CD4-positive, CD25-positive, alpha-beta regulatory T cell (primary cell): ENCODE measurements at places on chromosomes 11 and 22.

DNA sequence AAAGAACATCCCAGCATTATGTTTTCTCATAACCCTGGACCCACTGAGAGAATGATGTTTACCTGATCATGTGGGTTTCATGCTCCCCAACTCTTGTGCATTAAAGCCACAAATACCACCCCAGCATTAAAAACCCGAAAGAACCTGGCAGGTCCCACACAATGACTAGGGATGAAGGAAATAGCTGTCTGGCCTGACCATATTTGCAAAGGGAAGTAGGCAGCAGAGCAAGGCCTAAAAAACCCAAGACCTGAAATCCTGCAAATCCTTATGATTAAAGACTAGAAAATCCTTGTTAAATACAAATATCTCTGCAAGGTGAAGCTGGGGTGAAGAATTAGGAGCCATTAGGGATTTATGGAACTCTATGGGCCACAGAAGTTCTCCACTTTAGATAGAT, 23.7 kb downstream of the PAK1 start:
- no peak for DNase-seq

GRCh38 chr11:120326228-120326627, 1.1 kb downstream of the TLCD5 start:
- no peak for DNase-seq

- no peak for DNase-seq
These were observed 28.6 kb downstream of the MMP20 start for GRCh38 chr11:102596578-102596977.

- DNase-seq, result no peak
These were observed 6.5 kb downstream of the RBFOX2 start for GRCh38 chr22:36022162-36022561.

DNA sequence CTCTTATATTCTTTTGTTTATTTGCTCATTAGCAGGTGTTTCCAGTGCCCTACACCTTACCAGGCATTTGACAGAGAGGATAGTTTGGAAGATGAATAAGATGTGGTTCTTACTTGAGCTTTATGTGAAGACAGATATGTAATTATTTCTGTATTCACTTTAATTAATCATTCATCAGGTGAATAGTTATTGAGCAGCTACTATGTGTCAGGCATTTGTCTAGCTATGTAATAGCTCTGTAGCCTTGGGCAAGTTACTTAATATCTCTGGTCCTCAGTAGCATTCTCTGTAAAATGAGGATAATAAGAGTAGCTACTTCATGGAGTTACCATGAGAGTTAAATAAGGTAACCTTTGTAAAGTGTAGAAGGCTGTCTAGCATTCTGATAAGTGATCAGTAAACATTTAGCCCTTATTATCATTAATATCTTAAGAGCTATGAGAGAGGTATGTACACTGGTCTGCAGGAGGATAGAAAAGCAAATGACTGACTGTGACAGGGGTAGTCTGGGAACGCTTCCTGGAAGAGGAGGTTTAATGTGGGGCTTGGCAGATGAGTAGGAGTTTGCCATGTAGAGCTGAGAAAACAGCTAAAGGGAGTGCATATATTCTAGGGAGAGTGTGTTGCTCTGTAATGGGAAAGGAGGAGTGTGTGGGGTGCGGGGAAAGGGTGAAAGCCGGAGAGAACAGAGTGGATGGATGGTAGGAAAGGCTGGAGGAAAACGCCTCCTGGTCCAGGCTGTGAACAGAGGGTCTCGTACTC, 56.1 kb downstream of the MICAL2 start:
- no peak for DNase-seq

DNA sequence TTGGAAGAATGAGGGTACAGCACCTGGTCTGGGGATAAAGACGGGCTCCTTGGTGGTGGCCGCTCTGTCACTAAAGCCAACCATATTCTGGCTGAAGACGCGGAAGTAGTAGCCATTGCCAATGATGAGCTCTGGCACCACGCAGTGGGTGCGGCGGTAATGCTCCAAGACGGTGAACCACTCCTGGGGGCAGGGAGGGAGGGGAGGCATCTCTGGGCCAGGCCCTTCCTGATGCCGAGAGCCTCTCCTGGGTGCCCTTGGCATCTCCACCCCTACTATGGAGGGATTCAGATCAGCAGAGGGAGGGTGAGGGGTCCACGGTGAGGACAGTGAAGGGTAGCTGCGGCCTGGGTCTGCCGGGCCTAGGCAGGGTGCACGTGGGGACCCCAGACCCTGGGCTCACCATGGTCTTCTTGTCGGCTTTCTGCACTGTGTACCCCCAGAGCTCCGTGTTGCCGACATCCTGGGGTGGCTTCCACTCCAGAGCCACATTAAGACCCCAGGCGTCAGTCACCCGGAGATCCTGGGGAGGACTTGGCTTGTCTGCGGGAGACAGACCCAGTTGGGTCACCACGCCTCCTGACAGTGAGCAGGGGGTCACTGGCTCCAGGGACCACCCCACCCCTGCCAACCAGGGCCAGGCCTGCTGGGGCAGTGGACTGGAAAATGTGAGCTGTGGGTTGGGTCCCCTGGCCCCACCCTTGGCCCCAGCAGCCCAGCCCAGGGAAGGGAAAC, 19.5 kb downstream of the MYBPC3 start:
- no peak for DNase-seq

- no peak for DNase-seq
These were observed 25.6 kb upstream of the OSBP start for GRCh38 chr11:59641156-59641555.

- no peak for DNase-seq
These were observed 13.8 kb upstream of the PAMR1 start for GRCh38 chr11:35539256-35539655.

GRCh38 chr11:43366677-43367076, 8.0 kb downstream of the TTC17 start:
- no peak for DNase-seq

- DNase-seq, result no peak
These were observed 34.4 kb downstream of the ME3 start for GRCh38 chr11:86637988-86638387.

DNA sequence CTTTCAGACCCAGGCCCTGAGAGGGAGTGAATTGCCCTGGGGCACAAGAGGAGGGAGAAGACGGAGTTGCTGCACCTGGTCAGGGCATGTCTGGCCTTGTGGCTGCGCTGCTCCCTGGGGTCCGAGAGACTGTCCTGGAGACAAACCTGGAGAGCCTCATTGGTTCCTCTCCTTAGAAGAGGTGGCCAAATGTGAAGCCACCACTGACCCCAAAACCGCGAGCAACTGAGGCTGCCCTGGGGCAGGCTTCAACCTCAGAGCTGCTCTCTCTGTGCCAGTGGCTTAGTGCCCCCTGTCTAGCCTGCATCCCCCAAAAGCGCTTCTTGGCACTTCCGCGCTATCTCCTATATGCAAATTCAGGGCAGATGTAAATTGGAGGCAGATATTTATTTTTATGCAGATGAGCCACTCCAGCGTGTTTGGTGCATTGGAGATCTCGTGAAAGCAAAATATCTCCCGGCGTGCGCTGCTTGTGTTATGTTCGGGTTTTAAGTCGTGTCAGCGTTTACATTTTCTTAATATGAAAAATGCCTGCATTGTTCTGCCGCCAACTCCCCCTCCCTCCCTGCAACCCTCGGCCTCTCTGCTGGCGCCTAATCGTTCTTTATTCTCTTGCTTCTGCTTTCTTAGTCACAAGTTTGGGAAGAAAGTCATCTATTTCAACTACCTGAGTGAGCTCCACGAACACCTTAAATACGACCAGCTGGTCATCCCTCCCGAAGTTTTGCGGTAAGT, 69.5 kb downstream of the ARHGAP8 start:
- no peak for DNase-seq

- DNase-seq, result no peak
These were observed 11.5 kb downstream of the CTTN start for GRCh38 chr11:70409871-70410270.

GRCh38 chr11:74680703-74681531, 50.3 kb downstream of the CHRDL2 start:
- DNase-seq, result no peak

DNA sequence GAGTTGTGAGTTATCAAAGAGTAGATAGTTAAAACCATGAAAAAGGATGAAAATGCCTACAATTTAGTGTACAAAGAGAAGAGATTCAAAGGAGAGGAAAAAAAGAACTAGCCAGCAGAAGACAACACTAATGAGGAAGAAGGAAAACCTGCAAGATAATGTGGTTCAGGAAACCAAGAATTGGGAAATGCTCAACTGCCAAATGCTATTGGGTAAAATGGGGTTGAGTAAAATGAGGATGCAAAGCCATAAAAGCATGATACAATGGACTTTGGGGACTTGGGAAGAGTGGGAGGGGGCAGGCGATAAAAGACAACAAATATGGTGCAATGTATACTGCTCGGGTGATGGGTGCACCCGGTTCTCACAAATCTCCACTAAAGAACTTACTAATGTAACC, 7.6 kb upstream of the OR52K2 start:
- DNase-seq, result no peak

DNA sequence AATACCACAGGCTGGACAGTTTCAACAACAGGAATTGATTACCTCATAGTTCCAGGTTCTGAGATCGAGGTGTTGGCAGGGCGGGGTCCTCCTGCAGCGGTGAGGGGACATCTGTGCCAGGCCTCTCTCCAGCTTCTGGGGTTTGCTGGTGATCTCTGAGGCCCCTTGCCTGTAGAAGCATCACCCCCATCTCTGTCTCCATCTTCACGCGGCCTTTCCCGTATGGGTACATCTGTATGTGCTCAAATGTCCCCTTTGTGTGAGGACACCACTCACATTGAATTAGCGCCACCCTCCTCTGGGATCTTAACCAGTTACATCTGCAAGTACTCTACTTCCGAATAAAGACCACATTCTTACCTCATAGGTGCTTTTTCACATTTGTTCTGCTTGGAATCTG, 1029.9 kb downstream of the BRD1 start:
- DNase-seq, result no peak

GRCh38 chr11:47257517-47258316, at the start of gene NR1H3:
NR1H3 (plus strand) TSS chr11:47257996; CDS start chr11:47259217, 1,221 bp downstream.
- DNase-seq, result no peak

GRCh38 chr11:6603287-6604080, at the start of the genes ILK and RRP8:
ILK (plus strand) TSS chr11:6603774; CDS start chr11:6604272, 498 bp downstream.
RRP8 (minus strand) TSS chr11:6603616; CDS start chr11:6603502, 114 bp downstream.
- DNase-seq, result peak; percentile 83

- DNase-seq, result no peak
These were observed 28.3 kb downstream of the DRD2 start for GRCh38 chr11:113446938-113447337.

- DNase-seq, result no peak
These were observed 98.3 kb downstream of the EMSY start for GRCh38 chr11:76543006-76543703.

DNA sequence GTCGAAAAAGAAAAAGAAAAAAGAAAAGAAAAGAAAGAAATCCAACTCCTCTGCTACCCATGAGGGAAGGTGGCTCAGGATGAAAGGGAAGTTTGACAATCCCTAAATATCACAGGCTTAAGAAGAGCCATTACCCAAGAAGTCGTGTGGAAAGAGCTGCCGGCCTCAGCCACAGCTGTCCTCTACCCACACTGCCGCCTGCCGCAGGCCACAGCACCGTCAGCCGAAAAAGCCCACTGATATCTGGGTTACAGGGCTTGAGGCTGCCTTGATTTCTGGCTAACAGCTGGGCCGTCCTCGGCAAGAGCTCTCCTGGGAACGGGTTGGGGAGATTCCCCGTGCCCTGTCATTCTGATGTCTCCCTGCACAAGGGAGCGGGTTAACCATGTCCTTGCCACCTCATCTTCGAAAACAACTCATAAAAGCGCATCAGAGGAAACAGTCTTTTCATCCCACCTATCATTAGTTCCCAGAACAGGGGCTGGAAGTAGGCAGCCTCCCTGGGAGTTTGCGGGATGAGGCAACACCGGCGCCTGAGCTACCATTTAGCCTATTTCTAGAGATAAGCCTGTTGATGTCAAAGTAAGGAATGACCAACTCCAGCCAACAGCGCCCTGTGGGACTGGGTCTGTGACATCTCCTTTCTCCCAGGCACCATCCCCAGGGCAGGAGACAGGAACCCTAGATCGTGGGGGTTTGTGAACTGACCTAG, 21.8 kb upstream of the SNX32 start:
- no peak for DNase-seq

DNA sequence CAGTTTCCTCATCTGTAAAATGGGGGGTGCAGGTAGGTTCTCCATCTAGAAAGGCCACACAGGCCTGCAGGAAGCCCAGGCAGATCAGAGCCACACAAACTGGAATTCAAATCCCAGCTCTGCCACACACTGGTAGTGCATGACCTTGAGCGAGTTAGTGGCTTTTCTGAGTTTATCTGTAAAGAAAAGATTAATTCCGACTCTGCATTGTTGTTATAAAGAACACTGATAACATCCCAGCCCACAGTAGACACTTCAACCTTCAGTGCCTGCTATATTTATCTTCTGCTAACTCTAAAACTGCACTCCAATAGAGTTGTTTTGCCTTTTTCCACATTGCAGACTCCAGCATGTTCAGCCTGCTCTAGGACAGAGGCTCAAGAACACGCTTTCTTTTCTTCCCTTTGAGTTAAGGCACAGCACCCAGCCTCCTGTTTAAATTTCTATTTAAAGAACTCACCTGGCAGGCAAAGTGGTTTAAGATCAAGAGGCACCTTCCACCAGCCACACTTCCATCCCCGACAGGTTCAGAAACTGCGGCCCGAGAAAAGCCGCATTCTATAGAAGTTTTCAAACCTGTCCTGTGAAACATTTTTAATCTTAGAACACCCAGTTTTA, 133.9 kb downstream of the PLEKHA7 start:
- no peak for DNase-seq

DNA sequence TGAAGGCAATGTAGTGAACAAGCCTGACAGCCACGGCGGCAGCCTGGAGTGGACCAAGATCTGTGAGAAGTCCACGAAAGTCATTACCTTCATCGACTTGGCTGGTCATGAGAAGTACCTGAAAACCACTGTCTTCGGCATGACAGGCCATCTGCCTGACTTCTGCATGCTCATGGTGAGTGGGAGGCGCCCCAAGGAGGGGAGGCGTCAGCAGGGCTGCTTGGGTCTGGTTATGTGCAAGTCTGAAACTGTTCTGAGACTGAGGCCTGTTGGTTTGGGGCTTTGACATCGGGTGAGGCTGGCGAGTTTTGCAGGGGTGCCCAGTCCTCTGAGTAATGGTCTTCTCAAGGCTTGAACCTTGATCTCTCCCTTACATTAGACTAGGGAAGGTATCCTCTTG, 11.1 kb downstream of the GTPBP1 start:
- DNase-seq, result no peak

GRCh38 chr11:208181-208916, 841 bp downstream of the RIC8A start:
- peak; percentile 79 for DNase-seq

DNA sequence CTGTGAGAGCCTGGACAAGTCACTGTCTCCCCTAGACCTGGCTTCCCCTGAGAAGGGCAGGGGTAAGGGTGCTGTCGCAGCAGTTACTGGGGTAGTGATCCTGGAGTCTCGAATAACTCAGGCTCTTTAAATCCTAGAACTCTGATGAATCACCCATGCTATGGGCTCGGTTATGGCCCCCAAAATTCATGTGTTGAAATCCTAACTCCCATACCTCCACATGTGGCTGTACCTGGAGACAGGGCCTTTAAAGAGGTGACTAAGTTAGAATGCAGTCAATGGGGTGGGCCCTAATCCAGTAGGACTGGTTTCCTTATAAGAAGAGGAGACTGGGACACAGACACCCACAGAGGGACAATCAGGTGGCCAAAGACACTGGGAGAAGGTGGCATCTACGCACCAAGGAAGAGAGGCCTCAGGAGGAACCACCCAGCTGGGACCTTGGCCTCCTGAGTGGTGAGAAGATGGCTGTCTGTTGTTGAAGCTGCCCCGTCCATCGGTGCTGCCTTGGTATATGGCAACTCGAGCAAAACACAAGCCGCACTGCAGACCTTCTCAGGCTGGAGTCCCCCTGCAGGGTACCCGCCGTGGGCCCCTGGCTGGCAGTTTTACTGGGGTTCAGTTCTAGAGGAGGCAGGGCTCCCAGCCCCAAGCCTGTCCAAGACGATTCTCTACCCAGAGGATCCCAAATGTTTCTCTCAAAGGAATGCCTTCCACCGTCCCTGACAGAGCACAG, 48.8 kb upstream of the SHISAL1 start:
- DNase-seq, result no peak
